ENCODE measurements at places on chromosomes 16 and 17.

- DNase-seq, result no peak
These were observed 145.2 kb downstream of the RBFOX3 start for GRCh38 chr17:79465681-79466025.

DNA sequence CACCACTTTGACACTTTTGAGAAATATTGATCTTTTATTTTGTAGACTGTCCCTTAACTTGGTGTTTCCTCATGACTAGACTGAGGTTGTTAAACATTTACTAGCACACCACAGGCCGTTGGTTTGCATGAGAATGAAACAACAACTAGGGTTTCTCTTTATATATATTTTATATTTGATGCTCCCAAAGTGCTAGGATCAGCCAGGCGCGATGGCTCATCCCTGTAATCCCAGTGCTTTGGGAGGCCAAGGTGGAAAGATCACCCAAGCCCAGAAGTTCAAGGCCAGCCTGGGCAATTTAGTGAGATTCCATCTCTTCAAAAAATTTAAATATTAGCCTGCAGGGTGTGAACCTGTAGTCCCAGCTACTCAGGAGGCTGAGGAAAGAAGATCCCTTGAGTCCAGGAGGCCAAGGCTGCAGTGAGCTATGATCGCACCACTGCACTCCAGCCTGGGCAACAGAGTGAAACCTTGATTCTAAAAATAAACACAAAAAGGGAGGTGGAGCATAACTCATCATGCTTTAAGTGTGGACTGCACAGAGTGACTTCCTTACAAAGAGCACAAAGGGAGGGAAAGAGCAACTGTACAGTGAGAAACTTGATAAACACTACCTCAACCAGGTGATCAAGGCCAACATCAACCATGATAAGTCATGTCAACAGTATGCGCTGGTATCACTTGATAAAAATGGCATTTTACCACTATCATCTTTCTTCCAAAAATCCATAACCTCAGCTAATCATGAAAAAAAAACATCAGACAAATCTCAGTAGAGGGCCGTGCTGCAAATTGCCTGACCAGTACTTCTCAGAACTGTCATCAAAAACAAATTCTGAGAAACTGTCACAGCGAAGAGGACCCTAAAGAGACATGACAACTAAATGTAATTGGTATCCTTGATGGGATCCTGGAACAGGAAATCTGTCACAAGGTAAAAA lies 72.8 kb upstream of the ATF7IP2 start:
- no peak for DNase-seq

- DNase-seq, result no peak
These were observed 10.7 kb upstream of the EPOP start for GRCh38 chr17:38685491-38685890.

DNA sequence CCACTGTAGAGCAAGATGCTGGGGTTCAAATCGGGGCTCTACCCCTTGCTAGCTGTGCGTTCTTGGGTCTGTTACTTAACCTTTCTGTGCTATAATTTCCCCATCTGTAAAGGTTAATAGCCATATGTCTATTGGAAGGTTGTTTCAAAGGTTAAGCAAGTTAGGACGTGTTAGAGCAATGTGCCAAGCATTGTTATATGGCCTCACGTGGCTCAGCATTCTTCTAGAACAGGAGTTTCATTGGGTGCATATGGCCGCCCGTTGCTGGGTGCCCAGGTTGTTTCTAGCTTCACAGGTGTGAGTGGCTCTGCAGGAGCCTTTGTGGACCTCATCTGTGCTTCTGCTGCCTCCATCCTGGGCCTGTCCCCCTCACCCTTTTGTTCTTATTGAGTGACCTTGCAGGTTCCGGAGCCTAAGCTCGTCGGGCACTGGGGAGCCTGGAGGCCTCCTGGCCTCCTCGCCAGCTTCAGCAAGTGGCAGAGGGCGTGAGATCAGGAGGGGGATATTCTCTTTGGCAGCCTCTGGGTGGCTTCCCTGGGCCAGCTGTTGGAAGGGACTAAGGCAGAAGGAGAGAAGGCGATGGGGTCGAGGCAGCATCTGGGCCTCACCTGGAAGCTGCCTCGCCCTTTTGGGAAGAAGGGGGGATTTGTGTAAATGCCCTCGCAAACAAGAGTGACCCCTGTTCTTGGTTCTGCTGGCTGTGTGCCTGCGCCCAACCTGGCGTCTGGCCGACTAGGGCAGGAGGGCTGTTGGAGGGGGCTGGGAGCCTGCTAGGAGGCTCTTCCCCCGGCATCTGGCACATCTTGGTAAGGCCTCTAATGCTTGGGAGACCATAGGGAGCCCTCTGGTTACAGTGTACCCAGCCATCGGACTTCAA lies 80.2 kb upstream of the CIBAR2 start:
- no peak for DNase-seq

DNA sequence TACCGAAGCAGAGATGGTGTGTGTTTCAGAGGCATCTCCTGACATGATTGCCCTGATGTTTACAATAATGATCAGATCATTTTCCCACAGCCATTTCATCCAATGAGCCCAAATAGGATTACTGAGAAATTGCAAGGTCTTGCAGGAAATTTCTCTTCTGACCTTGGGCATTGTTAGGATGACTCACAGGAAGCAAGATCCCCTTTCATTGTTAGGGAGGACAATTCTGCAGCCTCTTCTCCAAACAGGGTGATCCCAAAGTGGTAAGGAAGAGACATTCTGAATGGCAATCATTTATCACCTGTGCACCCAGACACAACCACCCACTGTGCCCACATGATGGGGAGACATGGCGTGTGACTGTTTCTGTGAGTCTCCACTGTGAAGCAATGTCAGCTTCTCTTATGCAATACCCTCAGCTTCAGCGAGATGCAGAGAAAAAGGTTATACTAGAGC lies 306.7 kb upstream of the XYLT1 start:
- no peak for DNase-seq

DNA sequence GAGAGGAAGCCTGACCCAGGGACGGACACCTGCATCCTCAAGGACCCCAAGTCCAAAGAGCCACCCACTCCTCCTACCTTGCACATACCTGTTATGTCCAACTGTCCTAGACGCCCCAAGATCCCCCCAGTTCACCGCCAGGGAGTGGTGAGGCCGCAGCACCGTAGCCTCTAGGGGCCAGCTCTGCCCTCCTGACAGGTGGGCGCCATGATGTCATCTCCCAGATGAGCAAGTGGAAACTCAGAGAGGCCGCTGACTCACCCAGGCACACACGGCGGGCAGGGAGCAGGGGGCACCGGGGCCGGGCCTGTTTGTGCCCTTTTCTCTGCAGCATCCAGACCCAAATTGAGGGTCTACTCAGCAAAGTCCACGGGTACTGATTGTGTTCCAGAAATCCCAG lies 4.8 kb upstream of the ZNF469 start:
- no peak for DNase-seq

- DNase-seq, result no peak
These were observed 66.4 kb downstream of the MYH10 start for GRCh38 chr17:8563981-8564602.

DNA sequence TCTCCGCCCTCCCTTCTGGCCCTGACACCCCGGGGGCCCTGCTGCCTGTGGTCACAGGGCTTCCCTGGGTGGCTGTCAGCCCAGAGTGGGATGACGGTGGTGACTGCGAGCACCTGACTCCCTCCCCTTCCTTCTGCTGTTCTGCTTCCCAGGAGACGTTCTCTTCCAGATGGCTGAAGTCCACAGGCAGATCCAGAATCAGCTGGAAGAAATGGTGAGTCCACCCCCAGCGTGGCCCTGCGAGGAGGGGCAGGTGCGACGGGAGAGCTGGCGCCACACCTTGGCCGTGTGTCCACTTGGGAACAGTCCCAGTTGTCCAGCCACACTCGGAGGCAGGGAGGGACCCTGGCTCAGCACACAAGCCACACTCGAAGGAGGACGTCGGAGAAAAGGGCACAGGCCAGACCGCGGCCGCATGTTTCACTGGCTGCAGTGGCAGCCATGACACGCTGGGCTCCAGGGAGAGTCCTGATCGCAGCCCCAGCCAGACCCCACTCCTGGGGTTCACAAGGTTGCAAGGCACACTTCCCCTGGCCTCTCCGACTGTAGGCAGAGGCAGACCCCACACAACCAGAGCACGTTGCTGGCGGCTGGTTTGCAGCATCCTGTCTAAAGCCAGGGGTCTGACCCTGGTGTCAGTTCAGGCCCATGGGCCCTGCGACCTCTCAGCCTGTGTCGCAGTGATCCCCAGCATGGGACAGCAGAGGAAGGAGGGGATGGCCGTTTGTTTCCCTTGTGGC lies 49.9 kb downstream of the BAIAP2 start:
- no peak for DNase-seq

DNA sequence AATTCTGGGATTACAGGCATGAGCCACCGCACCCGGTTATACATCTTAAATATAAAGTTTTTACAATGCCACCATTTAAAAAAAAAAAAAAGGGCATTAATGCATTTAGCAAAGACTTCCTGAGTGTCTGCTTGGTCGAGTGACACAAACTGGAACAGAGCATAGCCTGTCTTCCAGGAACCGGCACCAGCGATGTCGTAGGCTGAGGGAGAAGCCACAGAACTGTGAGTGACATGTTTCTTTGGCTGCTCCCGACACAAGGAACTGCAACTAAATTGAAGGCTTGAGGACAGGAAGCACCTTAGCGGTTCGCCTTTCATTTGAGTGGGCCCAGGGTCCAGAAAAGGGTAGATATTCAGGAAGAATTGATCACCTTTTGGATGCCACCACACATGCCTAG lies 717.8 kb downstream of the MAF start:
- no peak for DNase-seq

DNA sequence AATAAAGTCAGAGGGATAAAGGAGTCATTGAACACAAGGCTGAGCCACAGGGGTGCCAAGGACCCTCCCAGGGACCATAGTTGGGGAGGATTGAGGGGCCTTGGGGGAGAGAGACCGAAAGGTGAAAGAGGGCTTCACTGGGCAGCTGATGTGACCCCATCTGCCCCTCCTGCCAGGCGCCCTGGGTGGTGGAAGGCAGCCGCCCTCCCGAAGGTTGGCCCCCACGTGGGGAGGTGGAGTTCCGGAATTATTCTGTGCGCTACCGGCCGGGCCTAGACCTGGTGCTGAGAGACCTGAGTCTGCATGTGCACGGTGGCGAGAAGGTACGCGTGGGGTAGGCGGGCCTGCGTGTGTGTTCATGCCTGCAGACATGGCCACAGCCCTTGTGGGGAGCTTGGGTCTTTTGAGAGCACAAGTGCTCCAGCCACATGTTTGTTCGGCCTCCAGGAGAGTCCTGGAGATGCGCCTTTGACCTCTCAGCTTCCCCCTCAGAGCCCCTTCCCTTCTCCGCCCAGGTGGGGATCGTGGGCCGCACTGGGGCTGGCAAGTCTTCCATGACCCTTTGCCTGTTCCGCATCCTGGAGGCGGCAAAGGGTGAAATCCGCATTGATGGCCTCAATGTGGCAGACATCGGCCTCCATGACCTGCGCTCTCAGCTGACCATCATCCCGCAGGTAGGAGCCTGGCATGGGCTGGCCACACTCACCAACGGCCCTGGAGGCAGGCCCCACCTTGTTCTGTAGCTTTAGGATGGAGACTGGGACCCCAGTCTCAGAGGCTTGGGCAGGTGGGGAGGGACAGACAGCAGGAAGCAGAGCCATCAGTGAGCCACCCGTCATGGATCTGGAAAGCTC lies 24.1 kb downstream of the ANKRD40 start:
- DNase-seq, result no peak

- no peak for DNase-seq
These were observed 88.4 kb downstream of the SOCS1 start for GRCh38 chr16:11167581-11167980.

DNA sequence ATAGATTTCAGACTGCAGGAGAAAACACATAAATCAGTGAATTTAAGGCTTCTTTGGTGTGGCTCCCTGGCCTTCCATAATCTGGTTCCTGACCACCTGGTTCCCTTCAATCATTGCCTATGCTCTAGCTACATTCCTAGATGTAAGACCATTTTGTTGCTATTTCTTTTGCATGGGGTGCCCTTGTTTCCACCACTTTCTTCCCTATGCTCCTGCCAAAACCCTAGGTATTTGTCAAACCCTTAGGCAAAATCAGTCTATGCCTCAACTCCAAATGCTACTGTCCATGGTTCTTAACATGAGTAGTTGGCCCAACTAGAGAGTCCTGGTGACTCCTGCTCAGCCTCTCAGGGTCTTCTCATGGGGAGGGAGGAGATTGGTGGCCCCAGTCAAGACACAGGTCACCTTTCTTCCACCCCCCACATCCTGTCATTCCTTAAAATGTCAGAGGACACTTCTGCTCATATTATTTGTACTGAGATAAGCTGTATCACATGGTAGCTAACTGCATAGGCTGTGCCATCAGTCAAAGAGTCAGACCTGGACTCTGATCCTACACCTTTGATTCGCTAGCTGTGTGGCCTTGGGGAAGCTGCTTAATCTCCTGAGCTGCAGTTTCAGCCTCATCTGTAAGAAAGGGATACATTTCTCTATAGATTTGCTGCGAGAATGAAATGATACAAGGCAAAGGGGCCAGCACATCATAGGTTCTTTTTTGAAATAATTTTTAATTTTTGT lies 15.0 kb downstream of the ACSM5 start:
- DNase-seq, result no peak

DNA sequence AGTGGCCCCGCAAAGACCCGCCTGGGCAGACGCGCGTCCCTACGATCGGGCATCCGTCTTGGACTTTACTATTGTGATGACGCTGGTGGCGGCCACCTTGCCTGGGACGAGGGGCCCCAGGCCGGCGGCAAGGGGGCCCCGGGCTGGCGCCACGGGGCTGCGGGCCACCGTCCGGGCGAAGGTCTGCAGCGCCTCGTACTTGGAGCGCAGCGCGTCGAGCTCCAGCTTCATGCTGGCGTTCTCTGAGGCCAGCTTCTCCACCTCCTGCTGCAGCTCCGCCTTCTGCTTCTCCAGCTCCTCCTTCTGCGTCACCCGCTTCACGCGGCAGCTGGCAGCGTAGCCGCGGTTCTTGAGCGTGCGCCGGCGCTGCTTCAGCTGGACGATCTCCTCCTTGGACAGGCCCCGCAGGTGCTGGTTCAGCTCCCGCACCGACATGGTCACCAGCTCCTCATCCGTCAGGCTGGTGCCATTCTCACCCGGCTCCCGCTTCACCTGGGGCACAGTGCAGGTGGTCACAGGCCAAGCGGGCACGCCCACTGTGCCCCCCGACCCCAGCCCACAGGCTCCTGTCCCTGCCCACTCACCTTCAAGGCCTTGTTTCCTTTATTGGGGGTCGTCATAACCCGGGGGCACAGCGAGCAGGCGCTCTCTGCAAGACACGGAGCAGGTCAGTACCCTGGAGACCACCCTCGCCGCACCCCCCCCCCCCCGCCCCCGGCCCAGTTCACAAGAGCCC lies 4.8 kb upstream of the SIRT7 start:
- no peak for DNase-seq

DNA sequence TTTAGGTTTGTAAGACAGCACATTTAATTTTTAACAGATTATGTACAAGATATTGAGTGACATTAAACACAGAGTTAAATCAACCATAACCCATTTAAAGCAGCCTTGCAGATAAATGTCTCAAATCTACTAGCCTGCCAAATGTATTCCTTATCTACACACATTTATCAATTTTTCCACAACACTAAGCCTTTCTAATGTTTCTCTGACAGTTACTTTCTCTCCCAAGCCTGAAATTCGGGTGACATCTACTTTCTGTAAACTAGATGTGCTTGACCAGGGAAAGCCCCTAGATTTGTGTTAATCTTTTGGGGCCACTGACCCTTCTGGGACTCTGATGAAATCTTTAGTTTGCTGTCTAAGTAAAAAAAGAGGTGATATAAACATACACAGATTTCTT lies 69.0 kb downstream of the CDH13 start:
- DNase-seq, result no peak

Measured in NT2/D1 (cell line).